Aorta (tissue), 5 donors: ENCODE measurements at places on chromosomes 11 and 22. TPM values are rescaled to one million over a fixed set of nuclear protein-coding genes. Genes with fewer than 3 reads are reported as not detected.

The DRD2 gene
- total RNA-seq = 0.48 TPM

The TRIM49C gene
- not detected for total RNA-seq

The OR52A1 gene
- not detected for total RNA-seq

The RCOR2 gene
- total RNA-seq = 0.78 TPM

The NNMT gene
- 862 TPM for total RNA-seq

The TENM4 gene
- 9.1 TPM for total RNA-seq

The SHISAL1 gene
- 3.5 TPM for total RNA-seq

The TUB gene
- 5.9 TPM for total RNA-seq

The CCDC188 gene
- total RNA-seq = 4.0 TPM

The LDHAL6A gene
- total RNA-seq = not detected

- peak; percentile 87 for DNase-seq
These were observed 155.2 kb downstream of the MAML2 start for GRCh38 chr11:96187822-96188221.

- no peak for DNase-seq
These were observed 29.7 kb upstream of the KCNA4 start for GRCh38 chr11:30046578-30046945.

GRCh38 chr11:134882141-134882540, 470.1 kb upstream of the B3GAT1 start:
- DNase-seq = no peak

DNA sequence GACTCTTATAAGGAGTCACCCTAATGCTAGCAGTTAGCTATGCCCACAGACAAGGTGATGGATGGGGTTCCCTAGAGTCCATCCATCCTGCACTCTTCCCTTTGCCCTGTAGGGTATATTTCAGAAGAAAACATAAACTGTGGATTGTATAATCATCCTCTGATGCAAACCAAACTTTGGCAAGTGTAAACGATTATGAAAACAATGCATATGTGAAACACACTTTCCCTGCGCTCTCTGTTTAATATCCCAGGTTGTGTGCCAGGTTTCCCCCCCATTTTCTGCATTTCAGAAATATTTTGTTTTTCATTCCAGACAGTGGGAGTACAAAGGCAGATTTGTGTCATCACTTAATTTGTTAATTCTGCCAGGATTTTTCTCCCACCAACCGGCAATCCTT, 110.0 kb downstream of the LDLRAD3 start:
- no peak for DNase-seq

- DNase-seq = no peak
These were observed 65.2 kb upstream of the CECR2 start for GRCh38 chr22:17303840-17304779.

GRCh38 chr11:107590460-107591377, at the start of gene ELMOD1:
Gene ELMOD1 (plus strand): TSS chr11:107591147. CDS start chr11:107618190, 27,043 bp downstream.
- peak; percentile 86 for DNase-seq

- DNase-seq = no peak
These were observed 48.8 kb upstream of the B3GAT1 start for GRCh38 chr11:134460881-134461280.

DNA sequence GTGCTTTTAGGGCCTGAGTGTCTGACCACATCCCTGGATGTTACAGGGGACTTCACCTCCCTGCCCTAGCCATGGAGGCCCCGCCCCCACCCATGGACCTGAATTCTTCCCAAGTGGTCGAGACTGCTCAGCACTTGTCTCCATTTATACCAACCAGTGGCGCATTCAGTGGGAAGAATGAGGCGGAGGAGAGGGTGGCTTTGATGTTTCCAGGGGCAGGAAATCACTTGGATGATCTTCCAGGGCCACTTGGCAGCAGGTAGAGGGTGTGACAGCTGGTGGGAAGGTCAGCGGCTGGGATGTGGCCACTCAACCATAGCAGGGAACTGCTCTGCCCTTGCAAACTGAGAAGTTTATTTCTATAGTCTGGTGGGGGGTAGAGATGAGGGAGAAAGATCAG, 155.1 kb upstream of the BLID start:
- DNase-seq = no peak

DNA sequence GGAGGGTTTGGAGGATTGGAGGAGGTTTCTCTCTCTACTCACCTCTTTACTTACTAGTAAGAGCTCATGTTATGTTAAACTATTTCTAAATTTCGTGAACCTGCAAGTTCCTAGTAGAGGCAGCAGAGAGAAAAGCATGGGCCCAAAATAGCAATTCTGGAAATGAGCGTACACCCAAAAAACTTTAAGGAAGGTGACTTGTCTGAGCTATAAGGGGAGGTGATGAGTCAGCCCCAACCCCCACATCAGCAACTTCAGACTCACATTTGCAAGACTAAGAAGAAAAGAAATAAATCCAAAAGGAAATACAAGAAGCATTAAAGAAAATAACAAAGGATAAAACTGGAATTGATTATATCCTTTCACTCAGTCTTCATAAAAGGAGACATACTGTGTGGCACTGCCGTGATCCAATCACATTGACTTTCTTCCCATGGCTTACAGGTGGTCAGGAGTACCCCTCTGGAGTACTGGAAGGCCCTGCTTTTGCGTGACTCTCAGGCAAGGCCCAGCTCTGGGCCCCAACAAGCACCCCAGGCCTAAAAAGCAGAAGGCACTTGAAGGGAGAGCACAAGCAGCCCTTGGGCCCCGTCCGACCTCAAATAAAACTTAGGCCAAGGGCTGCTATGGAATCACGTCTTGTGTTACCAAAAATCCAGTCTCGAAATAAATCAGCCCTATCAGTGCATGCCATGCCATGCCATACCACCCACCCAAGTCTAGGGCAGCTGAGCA, 14.3 kb downstream of the PACSIN2 start:
- DNase-seq = no peak

- DNase-seq = no peak
These were observed 782 bp downstream of the SMARCB1 start for GRCh38 chr22:23787600-23787896.

GRCh38 chr11:120034176-120034875, 103.6 kb downstream of the TRIM29 start:
- no peak for DNase-seq

DNA sequence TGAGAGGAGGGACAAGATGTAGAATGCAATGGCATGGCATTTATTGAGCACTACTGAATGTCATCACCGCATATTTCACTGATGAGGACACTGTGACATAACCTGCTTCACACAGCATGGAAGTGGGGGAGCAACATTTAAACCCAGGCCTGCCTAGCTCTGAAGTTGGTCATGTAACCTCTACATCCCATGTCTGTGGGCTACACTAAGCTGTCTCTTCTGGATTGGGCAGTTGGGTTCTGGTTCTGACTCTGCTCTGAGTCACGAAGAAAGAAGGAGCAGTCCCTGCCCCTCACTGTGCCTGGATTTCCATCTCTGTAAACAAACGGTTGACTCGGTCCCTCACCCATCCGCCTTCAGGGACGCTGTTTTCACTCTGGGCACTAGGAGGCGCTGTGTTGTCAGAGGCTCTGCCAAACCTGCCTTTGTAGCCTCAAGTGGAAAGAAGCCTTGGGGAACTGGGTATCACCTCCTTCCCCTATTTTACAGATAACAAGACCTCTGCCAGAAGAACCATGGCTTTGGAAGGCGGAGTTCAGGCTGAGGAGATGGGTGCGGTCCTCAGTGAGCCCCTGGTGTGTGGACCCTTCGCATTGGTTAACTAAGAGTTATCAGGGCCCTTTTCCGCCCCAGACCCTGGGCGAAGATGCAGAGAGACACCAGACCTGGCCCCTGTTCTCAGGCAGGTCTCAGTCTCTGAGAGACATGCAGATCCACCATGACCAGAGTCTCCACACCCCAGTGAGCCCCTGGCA, 12.7 kb upstream of the ARHGEF17 start:
- DNase-seq = peak; percentile 92

- no peak for DNase-seq
These were observed 24.4 kb upstream of the FSHB start for GRCh38 chr11:30206249-30206996.

- DNase-seq = no peak
These were observed 12.9 kb downstream of the CDC45 start for GRCh38 chr22:19492504-19493174.

- DNase-seq = peak; percentile 57
These were observed 48.4 kb upstream of the KCNQ1OT1 start for GRCh38 chr11:2748061-2748813.

DNA sequence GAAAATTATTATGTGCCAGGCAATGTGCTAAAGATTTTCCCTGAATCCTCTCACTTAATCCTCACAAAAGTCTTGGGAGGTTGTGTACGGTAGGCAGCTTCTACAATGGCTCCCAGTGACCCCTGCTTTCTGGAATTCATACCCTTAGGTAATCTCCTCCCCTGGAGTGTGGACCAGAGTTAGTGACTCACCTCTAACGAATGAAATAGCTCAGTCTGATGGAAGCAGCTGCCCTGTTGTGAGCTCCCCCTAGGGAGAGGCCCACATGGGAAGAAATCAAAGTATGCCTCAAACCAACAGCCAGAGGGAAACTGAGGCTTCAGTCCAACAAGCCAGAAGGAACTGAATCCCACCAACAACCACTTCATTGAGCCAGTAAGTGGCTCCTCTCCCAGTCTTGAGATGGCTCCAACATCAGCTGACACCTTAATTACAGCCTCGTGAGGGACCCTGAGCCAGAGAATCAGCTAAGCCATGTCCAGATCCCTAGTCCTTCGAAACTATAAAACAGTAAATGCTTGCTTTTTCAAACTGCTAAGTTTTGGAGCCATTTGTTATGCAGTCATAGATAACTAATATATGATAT, 98.9 kb upstream of the ISX start:
- no peak for DNase-seq

DNA sequence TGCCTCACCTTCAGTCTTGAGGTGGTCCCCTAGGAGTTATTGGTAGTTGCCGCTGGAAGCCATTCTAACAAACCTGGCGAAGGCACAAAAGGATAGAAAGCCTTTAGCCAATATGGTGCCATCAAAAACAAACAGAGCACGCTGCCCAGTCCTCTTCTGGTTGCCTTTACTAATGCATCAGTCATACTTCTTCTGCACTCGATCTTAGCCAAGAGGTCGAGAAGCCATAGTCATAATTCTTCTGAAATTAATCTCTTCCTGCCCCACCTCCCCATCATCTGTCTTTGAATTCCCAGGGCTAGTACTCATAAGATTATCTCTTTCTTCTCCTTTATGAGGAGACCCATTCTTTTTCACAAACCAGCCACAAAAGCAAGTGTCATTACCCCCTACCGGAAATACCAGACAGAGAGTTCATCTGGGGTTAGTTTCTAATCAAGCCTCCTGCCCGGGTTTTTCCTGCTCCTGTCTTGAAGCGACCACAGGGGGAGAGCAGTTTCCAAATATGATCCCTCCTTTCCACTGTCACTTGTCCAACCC, 21.4 kb upstream of the EHF start:
- DNase-seq = no peak

DNA sequence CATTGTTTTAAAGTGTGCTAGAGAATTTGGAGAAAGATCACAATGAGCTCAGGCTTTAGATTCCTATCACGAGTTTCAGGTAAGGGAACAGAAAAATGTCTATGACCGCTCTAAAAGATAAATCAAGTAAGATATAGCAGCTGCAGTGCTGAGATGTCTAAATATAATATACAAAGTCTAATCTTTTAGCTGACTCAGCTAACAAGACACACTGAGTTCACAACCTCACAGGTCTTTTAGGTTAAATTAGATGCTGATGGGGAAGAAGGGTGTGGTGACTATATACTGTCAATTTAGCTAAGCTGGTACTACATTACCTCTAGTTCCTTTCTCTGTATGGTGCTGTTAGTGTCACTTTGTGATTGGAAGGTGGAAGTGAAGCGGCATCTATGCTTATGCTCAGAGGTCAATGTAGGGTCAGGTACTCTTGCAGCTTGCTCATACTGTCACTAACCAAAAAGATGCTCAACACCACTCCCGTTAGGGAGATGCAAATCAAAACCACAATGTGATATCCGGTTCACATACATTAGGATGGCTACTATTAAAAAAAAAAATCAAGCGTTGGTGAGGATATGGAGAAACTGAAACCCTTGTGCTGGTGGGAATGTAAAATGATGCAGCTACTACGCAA, 283.5 kb downstream of the SWAP70 start:
- DNase-seq = no peak

DNA sequence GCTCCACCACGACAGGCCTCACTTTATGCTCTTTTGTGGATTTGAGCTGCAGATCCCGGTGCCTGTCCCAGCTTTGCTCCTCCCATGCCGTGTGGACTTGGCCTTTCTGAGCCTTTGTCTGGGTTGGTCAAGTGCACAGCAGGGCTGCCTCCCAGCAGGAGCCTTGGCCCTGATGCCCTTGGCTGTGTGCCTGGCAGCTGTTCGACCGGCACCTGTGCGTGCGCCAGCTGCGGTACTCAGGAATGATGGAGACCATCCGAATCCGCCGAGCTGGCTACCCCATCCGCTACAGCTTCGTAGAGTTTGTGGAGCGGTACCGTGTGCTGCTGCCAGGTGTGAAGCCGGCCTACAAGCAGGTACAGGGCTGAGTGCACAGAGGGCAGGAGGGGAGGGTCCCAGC, 46.5 kb downstream of the MYO7A start:
- DNase-seq = no peak

DNA sequence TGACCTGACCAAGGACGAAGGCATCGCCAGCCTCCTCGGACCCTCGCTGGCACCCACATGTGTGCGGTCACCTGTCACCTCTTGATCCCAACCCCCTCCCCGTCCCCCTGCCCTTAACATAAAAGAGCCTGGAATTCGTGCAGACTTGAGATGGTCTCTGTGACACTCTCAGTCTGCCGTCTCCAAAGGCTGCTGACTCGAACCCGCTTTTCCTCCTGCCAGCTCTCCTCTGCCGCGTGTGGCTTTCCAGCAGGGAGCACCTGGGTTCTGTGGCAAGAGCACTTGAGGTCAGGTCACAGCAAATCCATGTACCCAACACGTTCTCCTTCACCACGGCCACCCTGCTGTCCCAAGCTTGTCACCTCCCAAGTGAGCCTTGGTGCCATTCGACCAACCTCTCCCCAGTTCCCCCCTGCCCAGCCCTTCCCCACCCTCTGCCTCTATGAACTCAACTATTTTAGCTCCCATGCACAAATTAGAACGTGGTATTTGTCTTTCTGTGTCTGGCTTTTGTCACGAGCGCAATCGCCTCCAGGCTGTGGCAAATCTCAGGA, 207.6 kb downstream of the BRD1 start:
- peak; percentile 62 for DNase-seq

GRCh38 chr22:39282645-39283321, 36.6 kb downstream of the RPL3 start:
- no peak for DNase-seq

GRCh38 chr11:87304412-87304811, 266.7 kb downstream of the TMEM135 start:
- no peak for DNase-seq

GRCh38 chr11:60899046-60899936, 7.1 kb downstream of the PRPF19 start:
- DNase-seq = no peak

DNA sequence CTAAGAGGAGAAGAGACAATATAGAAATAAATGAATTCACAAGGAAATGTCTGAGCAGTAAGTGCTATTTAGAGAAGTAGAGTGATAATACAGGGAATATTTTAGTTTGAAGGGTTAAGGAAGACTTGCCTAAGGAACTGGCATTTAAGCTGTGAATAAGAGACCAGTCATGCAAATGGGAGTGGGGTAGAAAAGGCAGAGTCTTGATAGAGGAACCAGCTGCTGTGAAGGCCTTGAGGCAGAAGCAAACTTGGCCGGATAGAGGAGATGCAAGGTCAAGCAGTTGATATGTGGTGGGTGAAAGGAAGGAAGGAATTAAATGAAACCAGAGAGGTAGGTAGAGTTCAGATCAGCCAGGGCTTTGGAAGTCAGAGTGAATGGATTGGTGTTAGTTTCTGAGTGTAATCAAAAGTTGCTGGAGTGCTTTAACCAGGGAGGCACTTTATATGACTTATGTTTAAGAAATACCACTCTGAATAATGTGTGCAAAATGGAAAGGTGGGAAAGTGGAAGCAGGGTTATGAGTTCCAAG, 198.4 kb upstream of the SESN3 start:
- DNase-seq = no peak

GRCh38 chr22:32735526-32735925, 66.0 kb upstream of the TIMP3 start:
- DNase-seq = no peak
